ENCODE measurements at places on chromosomes 2 and 18.

- peak; percentile 51 for DNase-seq
Measured at GRCh38 chr2:202965810-202966460, 48.7 kb upstream of the NBEAL1 start.

DNA sequence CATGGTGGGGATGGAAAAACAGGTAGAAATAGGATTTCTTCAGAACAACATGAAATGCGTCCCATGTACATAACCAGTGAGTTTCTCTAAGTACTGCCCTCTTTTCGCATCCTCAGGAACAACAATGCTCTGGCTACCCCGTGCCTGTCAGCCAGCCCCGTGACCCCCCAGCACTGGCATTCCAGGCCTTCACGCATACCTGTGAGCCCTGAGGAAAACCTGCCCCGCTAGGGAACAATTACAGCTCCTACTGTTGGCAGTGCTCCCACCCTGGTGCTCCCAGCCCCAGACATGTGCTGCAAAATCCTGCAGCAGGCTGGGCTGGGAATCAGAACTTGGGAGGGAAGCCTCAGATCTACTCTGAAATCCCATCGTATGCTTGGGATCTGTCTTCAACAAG, 9.1 kb downstream of the SMAD7 start:
- no peak for DNase-seq

DNA sequence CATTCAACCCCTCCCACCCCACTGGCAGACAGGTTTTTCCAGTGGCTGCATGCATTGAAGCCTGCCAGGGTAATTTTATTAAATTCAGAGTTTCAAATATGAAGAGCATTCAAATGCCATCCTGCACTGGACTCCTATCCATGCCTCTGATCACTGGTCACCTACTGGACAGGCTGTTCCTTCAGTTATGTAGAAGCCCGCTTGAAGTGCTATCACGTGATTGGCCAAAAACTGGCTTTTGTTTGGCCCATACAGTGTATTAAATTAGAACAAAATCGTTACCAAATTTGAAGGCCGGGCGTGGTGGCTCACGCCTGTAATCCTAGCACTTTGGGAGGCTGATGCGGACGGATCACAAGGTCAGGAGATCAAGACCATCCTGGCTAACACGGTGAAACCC, 464.1 kb downstream of the TSN start:
- no peak for DNase-seq

- no peak for DNase-seq
Measured at GRCh38 chr2:1708476-1709334, 35.6 kb downstream of the PXDN start.

DNA sequence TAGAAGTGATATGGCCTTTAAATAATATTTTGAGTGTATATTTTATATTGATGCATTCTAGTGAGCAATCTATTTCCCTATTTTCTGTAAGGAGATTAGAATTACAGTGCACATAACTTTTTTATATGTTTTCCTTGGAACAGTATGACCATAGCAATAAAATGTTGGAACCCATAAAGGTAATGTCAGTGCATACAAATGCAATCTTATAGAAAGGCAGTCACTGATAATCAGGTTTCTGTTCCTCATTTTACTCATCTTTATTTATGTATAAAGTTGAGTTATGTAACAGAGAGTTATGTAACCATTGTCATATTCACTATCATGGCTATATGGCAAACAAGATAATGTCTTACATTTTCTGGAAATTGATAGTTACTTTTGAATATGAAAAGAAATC, 179.9 kb upstream of the NETO1 start:
- DNase-seq: no peak

DNA sequence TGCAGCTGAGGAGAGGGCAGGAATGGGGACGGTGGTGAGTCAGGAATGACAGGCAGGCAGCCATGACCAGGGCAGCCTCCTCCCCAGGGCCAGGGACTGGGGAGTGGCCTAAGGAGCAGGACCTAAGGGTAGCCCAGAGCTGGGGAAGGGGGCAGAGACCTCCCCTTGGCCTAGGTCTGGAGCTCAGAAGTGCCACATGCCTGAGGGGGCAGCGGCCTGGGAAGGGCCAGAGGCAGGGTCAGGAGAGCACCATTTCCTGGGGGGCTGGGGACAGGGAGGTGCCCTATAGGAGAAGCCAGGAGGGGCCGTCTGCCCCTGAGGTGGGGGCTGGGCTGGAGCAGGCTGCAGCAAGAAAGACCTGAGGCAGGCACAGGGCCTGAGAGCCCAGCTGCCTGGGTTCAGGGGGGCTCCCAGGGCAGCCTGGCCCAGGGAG, 20.9 kb downstream of the CFLAR start:
- DNase-seq: no peak

- DNase-seq: no peak
Measured at GRCh38 chr2:191797500-191797899, 49.4 kb downstream of the CAVIN2 start.

GRCh38 chr2:72719416-72719815, 106.4 kb downstream of the EXOC6B start:
- DNase-seq: no peak

- no peak for DNase-seq
Measured at GRCh38 chr18:62781262-62781661, 65.9 kb downstream of the PHLPP1 start.

DNA sequence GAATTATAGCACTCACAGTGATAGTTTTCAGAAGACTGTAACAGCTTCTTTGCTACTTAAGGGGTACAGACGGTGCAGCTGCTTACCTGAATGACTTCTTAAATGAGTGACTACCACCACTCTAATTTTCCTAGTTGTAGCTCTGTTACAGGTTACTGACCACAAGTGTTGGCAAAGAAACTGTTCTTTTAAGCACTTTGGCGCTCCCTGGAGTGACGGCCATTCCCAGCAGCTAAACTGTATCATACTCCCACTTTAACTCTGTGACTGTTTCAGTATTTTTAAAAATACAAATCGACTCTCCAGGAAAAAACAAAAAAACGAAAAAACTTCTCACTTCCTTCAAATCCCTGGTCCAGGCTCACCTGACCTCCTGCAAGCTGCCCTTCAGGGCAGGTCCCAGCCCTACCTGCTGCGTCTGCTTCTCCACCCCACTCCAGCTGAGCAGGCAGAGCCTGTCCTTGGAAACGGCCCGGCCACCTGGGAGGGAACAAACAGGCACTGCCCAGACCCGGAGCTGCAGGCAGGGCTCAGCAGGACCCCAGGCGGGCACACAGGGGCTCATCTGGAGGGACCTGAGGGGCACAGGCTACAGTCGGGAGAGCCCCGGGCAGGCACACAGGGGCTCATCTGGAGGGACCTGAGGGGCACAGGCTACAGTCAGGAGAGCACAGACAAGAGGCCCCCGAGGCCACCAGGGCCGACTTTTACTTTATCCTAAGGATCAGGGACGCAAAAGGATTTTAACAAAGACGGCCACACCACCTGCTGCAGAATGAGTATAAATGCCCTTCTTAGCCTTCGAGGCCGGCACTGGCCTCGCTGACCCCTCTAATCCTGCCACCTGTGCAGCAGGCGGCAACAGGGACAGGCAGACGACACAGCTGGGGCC, 24.5 kb downstream of the SLC66A2 start:
- no peak for DNase-seq

- peak; percentile 64 for DNase-seq
Measured at GRCh38 chr2:96325041-96325883, at the start of gene ITPRIPL1. Gene ITPRIPL1 (plus strand): TSS chr2:96325317. CDS start chr2:96325840, 523 bp downstream.

DNA sequence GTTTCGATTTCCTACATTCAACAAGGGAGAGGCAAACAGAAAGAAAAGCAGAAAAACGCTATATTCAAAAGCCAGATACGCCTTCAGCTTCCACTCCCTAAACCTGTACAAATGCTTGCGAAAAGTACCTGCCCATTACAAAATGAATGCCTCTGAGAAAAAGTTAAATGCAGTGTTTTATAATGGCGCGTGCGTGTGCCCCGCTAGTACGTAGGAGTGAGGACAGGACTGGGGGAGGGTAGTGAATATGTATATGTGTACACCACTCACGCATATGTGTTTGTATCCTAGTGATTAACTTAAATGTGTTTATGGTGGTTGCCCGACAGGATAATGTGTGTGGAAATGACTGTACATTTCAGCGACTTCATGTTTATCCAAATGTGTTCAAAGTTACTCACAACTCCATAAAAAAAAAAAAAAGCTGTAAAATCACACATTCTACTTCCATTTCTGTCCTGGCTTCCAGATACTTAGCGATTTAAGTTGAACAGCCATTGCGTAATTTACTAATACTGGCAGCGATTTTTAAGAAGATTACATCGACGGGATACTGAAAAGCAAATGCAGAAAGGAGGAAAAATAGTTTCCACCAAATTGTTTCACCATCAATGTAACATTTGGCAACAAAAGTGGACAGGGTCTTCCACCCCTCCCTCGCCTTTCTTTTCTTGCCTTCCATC, 1.3 kb downstream of the NEUROD1 start:
- DNase-seq: no peak

DNA sequence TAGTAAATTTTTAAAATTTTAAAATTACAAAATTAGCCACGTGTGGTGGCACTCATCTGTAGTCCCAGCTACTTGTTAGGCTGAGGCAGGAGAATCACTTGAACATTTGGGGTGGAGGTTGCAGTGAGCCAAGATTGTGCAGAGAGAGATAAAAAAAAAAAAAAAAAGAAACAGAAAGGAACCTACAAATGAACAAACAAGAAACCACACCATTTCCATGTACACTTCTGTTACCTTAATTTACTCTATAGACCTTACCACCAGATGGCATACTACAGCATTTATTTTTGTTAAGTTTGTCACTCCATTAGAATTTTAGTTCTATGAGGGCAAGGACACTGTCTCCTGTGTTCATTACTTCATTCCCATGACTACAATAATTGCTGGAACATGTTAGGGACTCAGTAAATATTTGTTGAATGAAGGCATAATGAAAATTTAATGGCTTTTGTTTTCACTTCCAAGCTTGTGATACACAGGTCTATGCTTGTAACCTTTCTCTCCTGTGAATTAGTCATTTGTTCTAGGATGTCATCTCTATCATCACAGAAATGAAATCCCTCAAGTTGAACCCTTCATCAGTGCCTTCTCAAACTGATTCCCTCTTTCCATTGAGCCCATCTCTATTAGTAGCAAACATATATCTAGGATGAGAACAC, 76.0 kb downstream of the ARHGAP15 start:
- DNase-seq: no peak

DNA sequence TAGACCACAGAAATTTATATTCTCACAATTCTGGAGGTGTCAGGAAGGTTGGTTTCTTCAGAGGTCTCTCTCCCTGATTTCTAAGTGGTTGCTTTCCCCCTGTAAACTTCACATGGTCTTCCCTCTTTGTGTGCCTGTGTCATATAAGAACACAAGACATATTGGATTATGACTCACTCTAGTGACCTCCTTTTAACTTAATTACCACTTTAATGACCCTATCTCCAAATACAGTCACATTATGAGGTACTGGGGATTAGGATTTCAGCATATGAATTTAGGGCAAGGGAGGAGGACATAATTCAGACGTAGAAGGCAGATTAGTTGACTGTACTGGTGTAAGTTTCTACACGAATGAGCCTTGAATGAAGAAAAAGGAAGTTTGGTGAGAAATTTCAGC, 38.2 kb upstream of the EPHA4 start:
- DNase-seq: no peak

- no peak for DNase-seq
Measured at GRCh38 chr2:206979922-206980321, 40.6 kb downstream of the CPO start.

DNA sequence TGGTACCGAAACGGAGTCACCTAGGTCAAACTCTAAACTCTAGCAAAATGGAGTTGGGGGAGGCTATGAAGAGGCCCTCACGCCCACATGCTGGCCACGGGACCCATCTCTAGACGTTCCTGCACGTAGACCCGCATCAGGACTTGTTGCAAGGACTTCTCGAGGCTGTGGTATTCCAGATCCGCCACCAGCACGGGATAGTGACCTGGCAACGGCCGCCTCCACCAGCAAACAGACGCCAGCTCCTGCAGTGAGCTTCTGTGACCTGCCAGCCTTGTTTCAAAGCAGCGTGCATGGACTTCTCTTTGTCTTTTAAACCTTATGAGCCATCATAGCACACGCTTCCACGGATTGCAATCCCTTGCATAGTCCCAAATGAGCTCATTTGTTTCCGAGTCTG, 40.3 kb upstream of the RALBP1 start:
- no peak for DNase-seq

GRCh38 chr2:48545244-48545643, 15.3 kb downstream of the STON1 start:
- no peak for DNase-seq

- no peak for DNase-seq
Measured at GRCh38 chr18:23735021-23735464, 45.8 kb downstream of the LAMA3 start.

DNA sequence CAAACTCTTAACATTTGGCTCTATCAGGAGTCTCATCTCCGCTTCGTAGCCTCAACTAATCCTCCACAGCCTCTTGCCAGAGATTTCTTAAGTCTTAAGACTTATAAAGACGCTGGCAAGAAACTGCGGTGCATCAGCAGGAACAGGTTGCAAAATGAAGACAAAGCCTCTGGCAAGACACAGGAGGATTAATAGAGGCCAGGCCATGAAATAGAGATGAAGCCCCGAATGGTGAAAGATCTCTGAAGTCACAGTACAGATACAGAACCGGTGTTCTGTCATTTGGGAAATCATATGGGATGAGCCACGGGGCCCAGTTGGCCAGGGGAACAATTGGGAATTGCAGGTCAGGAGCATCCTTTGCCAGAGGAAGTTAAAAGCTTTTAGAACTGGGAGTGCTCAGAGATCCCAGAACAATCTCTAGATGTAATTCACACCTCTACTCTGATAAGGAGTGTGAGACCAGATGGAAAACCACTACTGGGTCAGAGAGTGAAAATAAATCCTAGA, 190.9 kb upstream of the FOSL2 start:
- DNase-seq: no peak

- DNase-seq: no peak
Measured at GRCh38 chr2:12060886-12061285, 314.5 kb downstream of the LPIN1 start.

- DNase-seq: no peak
Measured at GRCh38 chr2:95310651-95311050, 13.5 kb downstream of the KCNIP3 start.

DNA sequence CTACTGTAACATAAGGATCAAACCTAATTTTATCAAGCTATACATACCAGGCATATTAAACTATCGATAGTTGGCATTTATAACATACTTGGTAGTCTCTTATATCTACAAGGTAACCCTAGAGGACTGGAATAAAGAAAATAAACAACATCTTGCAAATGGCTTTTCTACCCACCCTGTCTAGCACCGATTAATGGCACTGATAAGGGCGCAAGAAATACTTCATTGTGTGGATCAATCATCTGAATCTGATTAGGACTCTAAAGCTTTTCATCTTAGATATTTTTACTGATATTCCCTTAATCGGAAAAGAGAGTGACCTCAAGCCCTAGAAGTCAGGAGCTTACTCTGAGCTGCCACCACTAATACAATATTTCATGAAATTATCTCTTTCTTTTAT, 1461.7 kb upstream of the PIK3C3 start:
- no peak for DNase-seq

- DNase-seq: no peak
Measured at GRCh38 chr2:42792087-42792582, 248 bp downstream of the HAAO start.

- no peak for DNase-seq
Measured at GRCh38 chr2:26672112-26672817, 20.3 kb upstream of the KCNK3 start.

- no peak for DNase-seq
Measured at GRCh38 chr2:226818930-226819329, 16.9 kb upstream of the RHBDD1 start.

GRCh38 chr2:168194784-168195522, 52.4 kb downstream of the STK39 start:
- peak; percentile 44 for DNase-seq
